ENCODE measurements at places on chromosomes 3 and 15. TPM values are rescaled to one million over a fixed set of nuclear protein-coding genes. Genes with fewer than 3 reads are reported as not detected.

Gene SYNPR
- total RNA-seq: not detected

- no peak for DNase-seq
These were observed 10.6 kb upstream of the KIF23 start for GRCh38 chr15:69403594-69403993.

- DNase-seq: no peak
These were observed 427.9 kb upstream of the RASGRP1 start for GRCh38 chr15:38992506-38992905.

GRCh38 chr3:44185396-44185915 lies 56.2 kb upstream of the TOPAZ1 start:
- DNase-seq: no peak

DNA sequence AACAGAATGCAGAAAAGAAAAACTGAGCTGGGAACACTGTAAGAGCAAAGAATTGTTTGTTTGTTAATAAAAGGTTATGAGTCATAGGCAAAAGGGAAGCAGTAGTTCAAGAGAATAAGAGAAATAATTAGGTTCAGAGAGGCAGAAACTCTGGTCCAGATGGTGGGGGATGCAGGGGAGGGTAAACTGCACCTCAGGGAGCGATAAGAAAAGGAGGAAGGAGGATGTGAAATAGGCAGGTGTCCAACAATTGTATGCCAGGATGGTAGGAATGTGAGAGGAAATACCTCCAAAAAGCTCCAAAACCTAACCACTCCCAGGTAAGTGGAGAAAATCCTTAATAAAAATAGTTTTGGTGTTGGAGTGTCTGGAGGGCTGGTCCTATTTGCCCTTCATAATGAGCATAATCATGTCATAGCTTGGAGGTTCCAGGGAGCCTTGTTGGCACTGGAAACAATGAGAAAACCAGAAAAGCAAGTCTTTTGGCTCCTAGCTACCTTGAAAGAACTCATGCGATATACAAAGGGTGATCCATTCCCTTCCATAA lies 405.4 kb upstream of the TBL1XR1 start:
- DNase-seq: peak; percentile 56

DNA sequence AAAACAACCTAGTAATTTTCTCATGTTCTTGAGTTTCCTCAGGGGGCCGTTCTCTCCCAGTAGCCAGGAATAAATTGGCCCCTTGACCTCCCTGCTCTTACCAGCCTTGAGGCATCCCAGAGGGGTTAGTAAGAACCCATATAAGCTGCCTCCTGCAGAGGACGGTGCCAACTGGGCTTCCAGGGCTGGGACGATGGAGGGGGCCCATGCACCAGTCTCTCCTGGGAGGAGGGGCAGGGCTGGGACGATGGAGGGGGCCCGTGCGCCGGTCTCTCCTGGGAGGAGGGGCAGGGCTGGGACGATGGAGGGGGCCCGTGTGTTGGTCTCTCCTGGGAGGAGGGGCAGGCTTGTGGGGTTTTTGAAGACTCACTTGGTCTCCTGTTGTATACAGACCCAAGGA lies 22.0 kb downstream of the LINGO1 start:
- DNase-seq: no peak

Gene LDHAL6B
- not detected for total RNA-seq

GRCh38 chr3:121592856-121593702 lies at the start of gene FBXO40:
Gene FBXO40 (plus strand): TSS chr3:121593379. CDS start chr3:121620576, 27,197 bp downstream.
- no peak for DNase-seq

DNA sequence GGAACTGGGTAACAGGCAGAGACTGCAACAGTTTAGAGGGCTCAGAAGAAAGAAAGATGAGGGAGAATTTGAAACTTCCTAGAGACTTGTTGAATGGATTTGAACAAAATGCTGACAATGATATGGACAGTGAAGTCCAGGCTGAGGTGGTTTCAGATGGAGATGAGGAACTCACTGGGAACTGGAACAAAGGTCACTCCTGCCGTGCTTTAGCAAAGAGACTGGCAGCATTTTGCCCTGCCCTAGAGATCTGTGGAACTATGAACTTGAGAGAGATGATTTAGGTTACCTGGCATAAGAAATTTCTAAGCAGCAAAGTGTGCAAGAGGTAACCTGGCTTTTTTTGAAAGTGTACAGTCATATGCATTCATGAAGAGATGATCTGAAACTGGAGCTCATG lies 11.7 kb downstream of the EIF5A2 start:
- DNase-seq: no peak

DNA sequence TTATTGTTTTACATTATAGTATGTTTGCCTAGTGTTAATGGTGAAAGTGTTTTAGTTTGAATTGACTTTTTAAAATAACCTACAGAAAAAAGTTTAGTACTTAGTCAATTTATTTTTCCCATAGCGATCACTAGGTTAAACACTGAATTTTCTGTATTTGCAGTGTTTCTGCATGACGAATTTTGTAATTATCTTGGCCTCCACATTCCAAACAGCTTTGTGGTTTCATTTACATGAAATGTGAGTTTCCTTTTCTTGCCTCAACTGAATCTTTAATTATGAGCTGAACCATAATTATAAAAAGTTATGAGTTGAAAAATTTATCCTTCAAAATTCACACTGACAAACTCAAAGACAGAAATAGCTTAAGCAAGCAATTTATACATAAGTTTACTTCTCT lies 235.5 kb downstream of the CTNNB1 start:
- DNase-seq: no peak

DNA sequence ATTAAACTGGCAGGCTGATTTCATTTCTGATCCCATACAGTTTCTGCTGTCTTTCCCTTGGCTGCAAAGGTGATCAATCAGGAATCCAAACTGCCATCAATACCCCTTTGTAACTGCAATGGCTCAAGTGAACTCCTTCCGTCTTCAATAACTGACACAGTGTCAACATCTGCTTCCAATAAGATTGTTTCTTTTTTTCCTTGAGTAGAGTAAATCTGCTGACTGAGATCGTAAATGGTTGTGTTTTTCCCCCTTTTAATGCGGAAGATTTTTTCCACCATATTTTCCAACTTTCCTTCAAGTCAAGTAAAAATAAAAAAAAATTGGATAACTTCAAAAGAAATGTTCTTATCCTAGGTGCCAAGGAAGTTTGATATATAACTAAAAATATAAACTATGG lies 48.7 kb downstream of the VGLL3 start:
- no peak for DNase-seq

Gene GPR27
- total RNA-seq: 12.1 TPM

Gene WWTR1
- 130 TPM for total RNA-seq

Gene MESP1
- 4.7 TPM for total RNA-seq

- DNase-seq: peak; percentile 65
These were observed 31.8 kb upstream of the RASA2 start for GRCh38 chr3:141454906-141455602.

Gene HTR3E
- total RNA-seq: not detected

Gene PLCB2
- not detected for total RNA-seq

Gene ITIH3
- not detected for total RNA-seq
